ENCODE measurements at places on chromosomes 6 and 20.

GRCh38 chr20:58623579-58624473, 27.3 kb upstream of the STX16 start:
- no peak for DNase-seq

DNA sequence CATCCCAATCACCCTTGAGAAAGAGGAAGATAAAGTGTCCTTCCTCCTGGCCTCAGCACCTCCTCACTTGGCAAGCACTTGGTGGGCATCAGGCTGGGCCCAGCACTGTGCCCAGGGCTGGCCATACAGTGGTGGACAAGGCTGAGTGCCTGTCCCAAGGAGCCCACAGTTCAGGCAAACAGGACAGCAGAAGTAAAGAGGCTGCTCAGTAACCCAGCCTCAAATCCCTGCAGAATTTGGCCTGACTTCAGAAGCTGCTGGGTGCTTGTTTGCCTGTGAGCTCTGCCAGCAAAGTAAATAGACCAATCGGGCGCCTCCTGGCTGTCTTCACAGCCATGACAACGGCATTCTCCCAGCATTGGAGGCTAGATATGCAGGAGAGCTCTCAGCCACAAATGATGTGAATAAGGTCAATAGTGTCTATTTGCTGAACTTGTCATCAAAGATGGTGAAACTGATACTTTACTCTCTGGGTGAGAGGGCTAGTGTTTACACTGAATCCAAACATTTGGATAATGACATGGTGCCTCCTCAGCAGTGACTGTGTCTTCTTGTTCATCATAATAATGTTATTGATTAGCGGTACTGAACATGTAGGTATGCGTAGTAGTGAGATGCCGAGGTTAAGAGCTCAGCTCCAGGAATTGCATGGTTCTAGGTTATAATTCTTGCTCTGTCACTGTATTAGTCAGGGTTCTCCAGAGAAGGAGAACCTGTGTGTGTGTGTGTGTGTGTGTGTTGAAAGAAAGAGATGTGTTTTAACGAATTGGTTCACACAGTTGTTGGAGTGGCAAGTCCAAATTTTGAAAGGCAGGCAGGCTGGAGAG, 36.9 kb upstream of the FANCE start:
- no peak for DNase-seq

GRCh38 chr6:99901596-99902384, 92.2 kb downstream of the MCHR2 start:
- DNase-seq: no peak

GRCh38 chr20:5122873-5123260, 3.1 kb upstream of the PCNA start:
- no peak for DNase-seq

GRCh38 chr6:166379800-166380199, 2.9 kb downstream of the MPC1 start:
- DNase-seq: no peak

DNA sequence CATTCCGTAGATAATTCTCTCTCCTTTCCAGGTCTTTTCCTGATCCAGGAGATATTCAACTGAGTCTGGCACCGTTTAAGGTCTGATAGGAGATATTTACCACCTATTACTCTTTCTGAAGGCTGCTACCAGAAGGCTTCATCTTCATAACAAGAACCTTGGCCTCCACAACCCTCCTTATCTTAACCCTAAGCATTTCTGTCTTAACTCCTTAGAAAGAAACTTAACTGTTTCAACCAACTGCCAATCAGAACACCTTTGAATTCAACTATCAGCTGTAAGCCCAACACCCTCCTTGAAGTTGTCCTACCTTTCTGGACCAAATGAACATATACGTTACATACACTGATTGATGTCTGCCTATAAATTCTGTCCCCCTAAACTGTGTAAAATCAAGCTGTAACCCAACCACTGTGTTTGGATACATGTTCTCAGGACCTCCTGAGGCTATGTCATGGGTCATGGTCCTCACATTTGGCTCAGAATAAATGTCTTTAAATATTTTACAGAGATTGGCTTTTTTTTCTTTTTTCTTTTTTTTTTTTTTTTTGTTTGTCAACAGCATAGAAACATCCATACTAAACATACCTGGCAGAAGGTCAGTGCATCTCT, 6.6 kb upstream of the TNFAIP3 start:
- no peak for DNase-seq

GRCh38 chr20:59829054-59829785, 104.2 kb downstream of the SYCP2 start:
- DNase-seq: no peak

GRCh38 chr6:144468709-144469108, 183.6 kb downstream of the UTRN start:
- DNase-seq: no peak

- no peak for DNase-seq
Observed at GRCh38 chr6:14506656-14507246, 389.2 kb downstream of the CD83 start.

Data from activated B cell treated with CpG ODN at 0.5 μM for 24 hours (primary cell).